ENCODE measurements at places on chromosomes 1 and 21.

DNA sequence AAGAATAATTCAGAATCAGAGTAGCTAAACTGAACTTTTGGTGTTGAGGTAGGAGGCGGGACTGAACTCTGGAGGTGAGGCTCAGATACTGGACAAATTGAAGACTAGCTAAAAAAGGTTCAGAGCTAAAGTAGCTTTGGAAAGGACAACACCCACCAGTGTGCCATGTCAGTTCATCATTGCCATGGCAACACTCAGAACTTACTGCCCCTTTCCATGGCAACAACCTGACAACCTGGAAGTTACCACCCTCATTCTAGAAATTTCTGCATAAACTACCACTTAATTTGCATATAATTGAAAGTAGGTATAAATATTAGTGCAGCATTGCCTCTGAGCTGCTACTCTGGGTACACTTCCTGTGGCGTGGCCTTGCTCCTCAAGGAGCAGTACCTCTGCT lies 30.3 kb upstream of the POGK start:
- DNase-seq: no peak

DNA sequence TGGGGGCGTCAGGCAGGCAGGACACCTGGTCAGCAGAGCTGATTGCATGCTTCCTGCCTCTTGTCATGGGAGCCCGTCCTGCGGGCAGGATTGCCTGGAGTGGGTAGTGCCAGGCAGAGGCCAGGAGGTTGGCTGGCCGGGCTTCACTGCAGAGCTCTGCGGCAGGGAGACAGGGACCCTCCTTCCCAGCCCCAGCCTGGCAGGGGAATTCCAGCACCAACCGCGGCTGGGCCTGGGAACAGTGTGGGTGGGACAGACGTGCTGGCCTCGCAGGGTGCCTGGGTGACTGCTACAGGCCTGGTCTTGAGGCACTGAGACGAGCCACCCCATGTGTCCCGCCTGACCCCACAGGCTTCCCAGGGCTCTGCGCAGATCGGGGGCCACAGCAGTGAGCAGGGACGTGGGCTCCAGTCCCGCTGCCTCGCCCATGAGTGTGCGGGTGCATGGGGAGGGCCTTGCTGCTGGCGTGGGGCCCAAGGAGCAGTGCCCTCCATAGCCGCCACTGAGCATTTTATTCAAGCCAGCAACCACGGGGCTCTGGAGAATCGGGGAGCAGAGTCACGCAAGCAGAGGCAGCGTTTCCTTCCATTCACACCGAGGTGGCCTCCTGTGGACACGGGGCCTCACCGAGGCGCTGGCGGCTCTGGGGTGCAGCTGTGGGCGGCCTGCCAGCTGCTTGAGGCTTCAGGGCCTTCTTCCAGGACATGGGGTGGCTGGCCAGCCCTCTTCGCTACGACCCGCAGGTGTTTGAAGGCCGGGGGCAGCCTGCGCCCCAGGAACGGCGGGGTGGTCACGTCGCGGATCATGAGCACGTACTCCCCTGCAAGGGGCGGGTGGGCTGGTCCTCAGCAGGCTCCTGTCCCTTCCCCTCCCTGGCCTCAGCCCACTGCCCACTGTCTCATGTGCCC lies 70.3 kb downstream of the MORN1 start:
- DNase-seq: no peak

- DNase-seq: no peak
Measured at GRCh38 chr21:37770461-37770860, 145.8 kb downstream of the KCNJ6 start.

- no peak for DNase-seq
Measured at GRCh38 chr1:214864896-214865688, 217.4 kb upstream of the KCNK2 start.
